ENCODE measurements at places on chromosomes 11 and 22.
A peak's percentile ranks its signal among the peaks of the same experiment; 100 is the strongest.

- DNase-seq: no peak
These were observed 2373.1 kb upstream of the RAG2 start for GRCh38 chr11:38971141-38971540.

DNA sequence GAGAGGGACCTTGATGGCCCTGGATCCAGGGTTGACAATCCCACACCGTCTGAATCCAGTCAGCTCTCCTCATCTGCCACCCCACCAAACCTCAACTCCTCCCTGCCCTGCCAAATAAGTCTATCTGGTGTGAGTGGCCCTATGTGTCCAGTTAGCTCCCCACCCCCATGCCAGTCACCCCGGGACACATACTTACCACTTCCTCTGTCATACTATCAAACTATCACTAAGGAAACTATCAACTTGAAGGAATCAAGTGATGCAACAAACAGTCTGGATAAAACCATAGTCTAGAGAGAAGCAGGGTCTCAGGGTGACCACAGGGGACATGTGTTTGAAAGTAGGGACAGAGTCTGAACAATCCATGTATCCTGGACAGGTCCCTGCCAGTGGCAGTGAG lies 13.2 kb upstream of the CSF2RB start:
- DNase-seq: no peak

DNA sequence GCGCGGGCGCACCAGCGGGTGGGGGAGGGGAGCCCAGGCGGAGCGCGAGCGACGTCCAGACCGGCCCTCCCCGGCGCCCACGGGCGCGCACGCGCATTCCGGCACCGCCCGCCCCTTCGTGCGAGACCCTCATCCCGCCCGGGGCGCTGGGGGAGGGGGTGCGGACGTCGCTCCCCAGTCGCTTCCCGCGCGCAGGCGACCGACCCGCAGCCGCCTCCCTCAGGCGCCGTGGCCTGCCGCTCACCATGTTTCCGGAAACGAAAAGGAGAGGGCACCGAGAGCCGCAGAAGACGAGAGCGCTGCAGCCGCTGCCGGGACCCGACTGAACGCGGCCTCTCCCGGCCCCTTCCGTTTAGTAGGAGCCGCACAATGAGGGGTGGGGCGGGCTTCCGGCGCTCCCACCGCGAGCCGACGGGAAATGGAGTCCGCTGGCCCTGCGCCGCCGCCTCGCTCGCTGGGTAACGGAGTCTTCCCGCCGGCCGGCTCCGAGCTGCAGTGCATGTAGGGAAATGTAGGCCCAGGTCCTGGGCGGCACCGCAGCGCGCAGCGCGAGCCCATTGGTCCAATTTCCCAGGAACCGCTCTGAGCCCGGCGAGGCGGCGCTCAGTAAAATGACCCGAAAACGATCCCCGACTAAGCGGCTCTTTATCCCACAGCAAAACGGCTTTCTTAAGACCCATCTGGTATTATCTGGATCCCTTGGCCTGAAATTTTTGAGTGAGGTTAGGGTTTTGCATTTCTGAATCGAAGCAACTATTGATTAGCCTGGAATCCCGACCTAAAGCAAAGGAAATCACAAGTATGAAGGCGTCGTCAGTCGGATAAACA lies at the start of gene CFL1:
CFL1 (minus strand) TSS at position 328 of the 828 bp plus-strand sequence; CDS start at position 247, 81 bp downstream.
- peak; percentile 97 for DNase-seq

- no peak for DNase-seq
These were observed 248.4 kb upstream of the B3GAT1 start for GRCh38 chr11:134660416-134660815.
